ENCODE measurements at places on chromosomes 2 and 18.

- DNase-seq = no peak
Observed at GRCh38 chr2:240086563-240086962, 33.2 kb upstream of the OR6B3 start.

GRCh38 chr2:168002021-168002553 is 245.3 kb downstream of the STK39 start:
- DNase-seq = no peak

DNA sequence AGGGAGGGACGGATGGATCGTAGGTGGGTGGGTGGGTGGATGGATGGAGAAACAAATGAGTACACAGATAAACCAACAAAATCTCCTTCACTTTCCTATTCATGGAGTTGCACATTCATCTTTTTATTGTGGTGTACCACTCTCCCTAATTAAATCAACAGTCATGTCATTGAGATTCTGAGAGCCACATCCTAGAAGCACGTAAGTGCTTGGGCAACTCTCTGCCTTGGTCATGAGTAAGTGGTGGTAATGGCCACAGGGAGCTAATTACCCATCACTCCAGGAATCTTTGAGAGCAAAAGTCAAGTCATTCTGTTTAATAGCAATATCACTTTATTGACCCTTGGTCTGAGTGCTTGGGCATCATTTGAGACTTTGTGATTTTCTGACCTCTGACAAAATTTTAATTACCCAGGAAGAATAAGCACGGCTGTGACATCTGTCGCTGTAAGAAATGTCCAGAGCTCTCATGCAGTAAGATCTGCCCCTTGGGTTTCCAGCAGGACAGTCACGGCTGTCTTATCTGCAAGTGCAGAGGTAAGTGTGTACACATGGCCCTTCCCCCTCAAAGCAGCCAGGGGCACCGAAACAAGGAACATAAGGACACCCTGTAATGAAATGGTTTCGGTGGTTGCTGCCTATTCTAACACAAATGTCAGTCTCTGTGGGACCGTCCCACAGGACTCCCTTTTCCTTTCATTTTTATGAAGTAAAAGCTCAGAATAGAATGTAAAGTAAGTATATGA is 85.9 kb downstream of the FEZ2 start:
- no peak for DNase-seq

DNA sequence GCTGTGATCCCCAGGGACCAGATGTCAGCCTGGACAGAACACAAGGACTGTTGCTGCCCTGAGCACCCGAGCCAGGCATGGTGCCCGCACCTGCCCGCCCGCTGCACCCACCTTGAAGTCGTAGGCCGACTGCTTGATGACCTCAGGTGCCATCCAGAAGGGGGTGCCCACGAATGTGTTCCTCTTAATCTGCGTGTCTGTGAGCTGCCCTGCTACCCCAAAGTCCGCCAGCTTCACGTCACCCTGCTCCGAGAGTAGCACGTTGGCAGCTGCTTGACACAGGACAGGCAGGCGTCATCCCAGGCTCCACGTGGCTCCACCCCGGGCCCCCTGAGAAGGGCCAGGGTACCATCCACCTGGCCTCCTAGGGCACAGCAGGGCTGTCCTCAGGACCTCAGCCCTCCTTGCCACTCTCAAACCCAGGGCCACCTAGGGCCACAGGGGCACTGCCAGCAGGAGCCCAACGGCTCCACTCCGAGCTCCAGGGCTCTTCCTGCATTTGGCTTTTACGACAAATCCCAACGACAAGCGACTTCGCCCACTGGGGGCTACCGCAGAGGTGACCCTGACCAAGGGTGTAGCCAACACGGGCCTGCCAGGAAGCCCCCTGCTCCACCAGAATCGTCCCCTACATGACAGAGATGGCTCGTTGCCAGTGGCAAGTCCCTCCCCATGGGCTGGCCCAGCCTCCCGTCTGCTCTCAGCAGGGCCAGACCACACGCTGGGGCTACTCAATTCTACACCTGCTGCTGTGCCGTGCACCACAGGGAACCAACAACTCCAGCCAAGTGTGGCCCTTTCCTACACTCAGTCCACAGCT is 9.0 kb downstream of the STK25 start:
- DNase-seq = no peak

GRCh38 chr18:48409591-48410094 is 460 bp upstream of the ZBTB7C start:
- DNase-seq = no peak

GRCh38 chr2:216690853-216691741 is 4.3 kb downstream of the IGFBP5 start:
- no peak for DNase-seq

- DNase-seq = no peak
Observed at GRCh38 chr2:221442128-221442527, 130.0 kb downstream of the EPHA4 start.

GRCh38 chr2:234771980-234772732 is 179.7 kb upstream of the SH3BP4 start:
- no peak for DNase-seq

- no peak for DNase-seq
Observed at GRCh38 chr2:11550302-11550701, 16.5 kb downstream of the GREB1 start.

- no peak for DNase-seq
Observed at GRCh38 chr2:173159791-173160463, 84.3 kb downstream of the MAP3K20 start.

DNA sequence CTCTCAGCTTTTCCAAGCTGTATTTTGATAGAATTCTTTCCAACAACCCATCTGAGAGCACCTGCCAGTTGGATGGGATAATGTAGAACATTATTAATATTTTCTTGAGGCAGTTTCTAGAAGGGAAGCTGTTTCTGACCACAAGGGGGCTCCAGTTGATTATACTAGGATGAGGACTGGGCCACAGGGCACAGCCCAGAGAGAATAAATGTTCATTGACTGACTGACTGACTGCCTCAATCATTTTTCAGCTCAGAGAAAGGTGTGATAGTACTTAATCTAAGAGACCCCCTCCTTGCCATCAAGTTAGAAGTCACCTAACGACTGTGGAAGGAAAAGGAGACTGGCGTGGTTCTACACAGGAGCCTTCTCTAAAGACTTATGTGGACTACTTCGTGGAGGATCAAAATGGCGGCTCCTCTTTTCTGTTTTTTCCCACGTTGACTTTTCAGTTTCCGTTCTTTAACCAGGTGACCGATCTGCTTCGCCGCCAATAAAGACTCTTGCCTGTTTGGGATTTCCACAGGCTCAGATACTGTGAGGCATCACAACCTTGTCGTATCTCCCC is 31.9 kb upstream of the CREG2 start:
- peak; percentile 16 for DNase-seq

GRCh38 chr2:129759472-129760010 is 219.9 kb upstream of the RAB6C start:
- DNase-seq = no peak

- DNase-seq = no peak
Observed at GRCh38 chr2:219620546-219620945, 6.9 kb upstream of the SLC4A3 start.

DNA sequence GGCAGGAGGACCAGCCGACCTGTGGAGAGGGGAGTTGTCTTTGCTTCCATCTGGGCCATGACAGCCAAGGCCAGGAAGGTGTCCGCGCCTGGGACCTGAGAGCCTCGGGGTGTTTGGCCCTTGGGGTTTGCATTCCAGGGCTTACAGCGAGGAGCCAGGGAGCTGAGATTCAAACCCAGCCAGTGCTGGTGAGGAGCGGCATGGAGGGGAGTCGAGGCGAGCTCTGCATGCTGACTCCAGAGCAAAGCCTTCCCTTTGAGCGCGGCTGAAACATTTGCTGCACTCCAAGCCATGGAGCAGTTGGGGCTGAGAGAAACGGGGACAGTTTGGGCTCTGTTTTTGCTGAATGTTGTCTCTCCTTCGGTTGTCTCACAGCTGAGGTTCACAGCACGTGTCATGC is 77.4 kb downstream of the TWIST2 start:
- no peak for DNase-seq

DNA sequence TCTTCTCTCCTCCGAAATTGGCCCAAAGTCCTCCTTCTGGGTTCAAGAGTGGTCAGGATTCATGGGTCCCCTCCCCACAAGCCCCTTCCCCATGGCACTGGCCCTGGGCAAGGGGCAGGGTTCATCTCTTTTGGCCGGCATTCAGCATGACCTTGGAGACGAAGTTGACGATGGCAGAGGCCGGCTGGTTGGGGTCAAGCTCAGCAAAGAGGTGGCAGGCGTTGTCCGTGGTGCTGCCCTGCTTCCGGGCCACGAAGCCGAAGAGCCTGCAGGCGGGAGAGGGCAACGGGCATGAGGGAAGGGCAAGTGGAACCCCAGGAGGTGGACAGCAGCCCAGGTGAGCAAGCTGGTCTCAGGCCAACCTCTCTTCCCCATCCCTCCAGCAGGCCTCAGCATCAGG is 198.5 kb downstream of the TNS1 start:
- DNase-seq = no peak

- no peak for DNase-seq
Observed at GRCh38 chr2:101204400-101205115, 48.1 kb upstream of the CNOT11 start.

- DNase-seq = no peak
Observed at GRCh38 chr2:162435676-162436075, 91.7 kb downstream of the GCA start.

DNA sequence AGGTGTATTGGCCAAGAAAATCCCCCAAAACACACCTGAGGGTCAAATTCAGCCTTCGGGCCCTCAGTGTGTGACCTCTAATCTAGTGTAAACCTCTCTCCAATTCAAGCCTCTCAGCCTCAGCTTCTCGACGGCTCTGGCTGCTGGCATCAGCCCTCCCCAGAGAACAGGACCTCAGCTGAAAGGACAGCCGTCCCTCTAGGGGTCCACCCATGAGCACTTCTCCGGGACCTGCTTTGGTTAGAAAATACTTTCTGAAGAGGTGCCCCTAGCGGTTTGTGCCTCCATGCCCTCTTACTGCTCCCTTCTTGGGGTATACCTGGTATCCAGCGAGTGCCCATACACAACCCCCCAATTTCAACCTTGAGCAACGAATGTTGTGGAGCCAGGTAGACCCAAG is 48.8 kb downstream of the INHBB start:
- no peak for DNase-seq

DNA sequence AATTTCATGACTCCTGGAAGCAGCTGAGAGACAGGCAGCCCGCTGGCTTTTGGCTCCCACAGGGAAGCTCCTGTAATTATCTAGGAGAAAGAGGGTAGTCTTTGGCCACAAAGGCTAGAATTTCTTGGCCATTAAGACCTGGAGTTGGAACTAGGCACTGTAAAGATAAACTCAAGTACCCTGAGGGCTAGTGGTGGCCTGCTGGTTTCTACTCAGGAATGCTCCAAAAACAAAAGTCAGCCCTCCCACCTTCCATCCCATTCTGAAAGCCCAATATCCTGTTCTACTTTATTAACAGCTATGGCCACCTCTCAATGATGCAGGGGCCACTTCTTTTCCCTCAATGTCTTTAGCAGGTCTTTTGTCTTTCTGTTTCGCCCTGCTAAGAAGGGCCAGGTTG is 34.0 kb upstream of the CYP26B1 start:
- DNase-seq = no peak

GRCh38 chr2:100865816-100866460 is 46.0 kb downstream of the NPAS2 start:
- DNase-seq = no peak

DNA sequence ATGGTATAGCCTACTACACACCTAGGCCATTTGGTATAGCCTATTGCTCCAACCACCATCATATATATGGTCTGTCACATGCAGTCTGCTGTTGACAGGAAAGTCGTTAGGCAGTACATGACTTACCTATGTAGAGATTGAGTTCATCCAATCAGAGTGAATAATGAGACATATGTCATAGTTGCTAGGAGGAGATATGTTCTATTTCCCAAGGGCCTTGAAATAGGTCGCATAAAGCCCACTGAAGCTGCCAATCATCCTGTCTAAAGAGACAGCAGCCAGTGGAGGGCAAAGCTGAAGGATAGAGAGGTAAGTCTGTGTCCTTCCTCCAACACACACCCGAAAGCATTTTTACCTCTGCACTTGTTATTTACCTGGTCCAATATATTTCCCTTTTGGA is 263.4 kb downstream of the PTPRM start:
- DNase-seq = no peak

- no peak for DNase-seq
Observed at GRCh38 chr2:237182422-237183123, 96.9 kb downstream of the COPS8 start.

- DNase-seq = no peak
Observed at GRCh38 chr18:76476665-76477561, 18.1 kb downstream of the ZNF516 start.

GRCh38 chr2:205484764-205485163 is 197.5 kb upstream of the NRP2 start:
- no peak for DNase-seq

GRCh38 chr2:137800386-137800785 is 163.9 kb upstream of the HNMT start:
- DNase-seq = no peak

DNA sequence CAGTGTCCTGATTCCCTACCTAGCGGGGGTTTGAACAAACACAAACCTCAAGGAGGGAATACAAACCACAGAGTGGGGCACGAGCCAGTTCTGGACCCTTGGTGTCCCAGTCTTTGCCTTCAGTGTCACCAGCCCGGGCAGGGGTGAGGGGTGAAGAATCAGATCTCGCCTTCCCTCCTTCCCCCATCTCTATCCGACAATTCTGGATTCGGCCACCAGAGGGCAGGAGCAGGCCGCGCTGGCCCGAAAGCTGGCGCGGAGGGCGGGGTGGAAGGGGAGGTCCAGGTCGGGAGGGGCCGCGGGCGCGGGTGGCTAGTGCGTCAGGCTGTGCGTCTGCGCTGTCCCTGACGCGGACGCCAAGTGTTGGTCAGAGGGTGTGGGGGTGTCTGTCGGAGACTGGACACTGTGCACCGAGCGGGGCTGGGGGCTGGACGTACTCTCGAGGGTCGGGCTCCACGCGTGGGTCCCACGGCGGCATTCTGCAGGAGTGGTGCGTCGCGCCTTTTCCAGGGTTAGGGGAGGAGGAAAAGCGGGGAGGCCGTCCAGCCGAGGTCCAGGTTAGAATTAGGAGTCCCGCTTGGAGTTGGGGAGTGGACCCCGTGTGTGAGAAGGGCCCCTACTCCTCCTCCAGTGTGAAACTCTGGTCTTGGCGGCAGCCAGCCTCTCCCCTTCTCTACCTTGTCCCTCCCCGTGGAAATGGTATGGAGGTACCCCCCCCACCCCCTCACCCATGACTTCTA is 2.9 kb upstream of the CRYBA2 start:
- peak; percentile 78 for DNase-seq

GRCh38 chr2:63871864-63872263 is 30.2 kb downstream of the UGP2 start:
- no peak for DNase-seq

DNA sequence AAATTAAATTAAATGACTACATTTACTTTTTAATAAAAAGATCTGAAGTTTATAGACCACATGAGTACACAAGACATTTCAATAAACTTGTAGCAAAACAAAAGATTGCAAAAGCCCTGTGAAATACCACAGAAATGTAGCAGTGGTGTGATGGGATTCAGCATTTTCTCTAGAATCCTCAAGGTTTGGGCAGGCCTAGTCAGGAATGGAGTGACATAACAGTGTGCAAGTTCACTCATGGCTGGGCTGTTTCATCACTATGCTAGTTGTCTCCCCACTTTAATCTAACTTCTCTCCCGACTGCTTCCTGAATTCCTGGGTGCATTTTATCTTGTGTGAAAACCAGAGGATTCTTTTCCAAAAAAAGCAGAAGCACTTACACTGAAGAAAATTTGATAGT is 1089.9 kb upstream of the DDX18 start:
- DNase-seq = no peak
